T-helper 1 cell (primary cell): ENCODE measurements at places on chromosomes 12 and 14.

DNA sequence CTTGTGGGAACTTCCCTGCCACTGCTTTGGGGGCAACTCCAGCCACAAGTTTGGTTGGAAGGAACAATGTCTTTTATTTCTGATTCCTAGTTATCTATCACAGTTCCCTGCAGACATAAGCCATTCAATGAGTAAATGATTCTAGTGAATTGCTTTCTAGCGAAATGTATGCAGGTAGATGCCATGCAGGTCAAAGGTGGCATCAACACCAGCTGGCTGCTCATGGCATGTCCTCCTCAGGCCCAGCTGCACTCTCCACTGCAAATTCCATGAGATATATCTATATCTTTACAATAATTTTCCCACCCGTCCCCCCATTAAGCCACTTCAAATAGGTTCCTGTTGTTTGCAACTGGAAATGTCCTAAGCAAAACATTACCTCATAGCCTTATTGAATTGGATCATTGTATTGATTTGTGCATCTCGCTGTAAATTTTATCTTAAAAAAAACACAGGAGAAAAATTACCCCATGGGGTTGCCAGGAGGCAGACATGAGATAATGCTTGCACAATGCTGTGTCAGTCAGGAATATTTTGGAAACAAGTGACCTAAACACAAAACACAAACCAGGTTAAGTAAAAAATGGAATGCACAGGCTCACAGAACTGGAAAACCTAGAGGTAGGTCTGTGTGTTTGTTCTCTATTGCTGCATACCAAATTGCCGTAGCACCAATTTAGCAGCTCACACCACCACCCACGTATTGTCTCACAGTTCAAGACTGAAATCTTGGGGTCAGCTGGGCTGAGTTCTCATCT is 32.8 kb upstream of the TXNRD1 start:
- no peak for DNase-seq

DNA sequence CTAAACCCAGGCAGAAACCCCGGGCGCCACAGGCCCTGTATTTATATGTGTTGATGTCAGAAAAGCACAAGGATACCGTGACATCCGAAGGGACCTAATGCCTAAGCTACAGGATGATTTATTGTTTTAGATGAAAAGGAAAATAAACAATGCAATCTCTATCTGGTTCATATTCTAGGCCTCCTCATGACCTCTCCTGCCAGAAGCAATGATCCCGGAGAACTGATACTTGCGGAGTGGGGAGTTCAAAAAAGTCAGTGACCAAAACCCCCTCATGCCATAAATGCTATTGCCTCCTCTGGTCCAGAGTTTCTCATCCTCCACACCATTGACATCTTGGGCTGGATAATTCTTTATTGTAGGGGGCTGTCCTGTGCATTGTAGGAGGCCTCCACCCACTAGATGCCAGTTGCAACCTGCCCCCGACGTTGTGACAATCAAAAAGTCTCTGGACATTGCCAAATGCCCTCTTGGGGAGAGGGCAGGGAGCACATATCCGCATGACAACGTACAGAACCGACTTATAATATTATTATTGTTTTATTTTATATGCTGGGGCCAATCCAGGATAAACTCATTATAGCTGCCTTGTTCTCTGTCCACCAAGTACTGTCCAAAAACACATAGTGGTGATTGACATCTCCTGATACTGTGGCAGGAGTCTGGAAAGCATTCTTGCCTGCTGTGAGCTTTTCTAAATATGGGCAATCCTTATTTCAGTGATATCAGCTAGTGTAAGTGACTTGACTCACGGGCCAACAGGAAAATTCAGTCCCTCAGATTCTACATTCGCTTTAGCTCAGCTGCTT is 1.1 kb upstream of the CSRP2 start:
- DNase-seq: no peak

DNA sequence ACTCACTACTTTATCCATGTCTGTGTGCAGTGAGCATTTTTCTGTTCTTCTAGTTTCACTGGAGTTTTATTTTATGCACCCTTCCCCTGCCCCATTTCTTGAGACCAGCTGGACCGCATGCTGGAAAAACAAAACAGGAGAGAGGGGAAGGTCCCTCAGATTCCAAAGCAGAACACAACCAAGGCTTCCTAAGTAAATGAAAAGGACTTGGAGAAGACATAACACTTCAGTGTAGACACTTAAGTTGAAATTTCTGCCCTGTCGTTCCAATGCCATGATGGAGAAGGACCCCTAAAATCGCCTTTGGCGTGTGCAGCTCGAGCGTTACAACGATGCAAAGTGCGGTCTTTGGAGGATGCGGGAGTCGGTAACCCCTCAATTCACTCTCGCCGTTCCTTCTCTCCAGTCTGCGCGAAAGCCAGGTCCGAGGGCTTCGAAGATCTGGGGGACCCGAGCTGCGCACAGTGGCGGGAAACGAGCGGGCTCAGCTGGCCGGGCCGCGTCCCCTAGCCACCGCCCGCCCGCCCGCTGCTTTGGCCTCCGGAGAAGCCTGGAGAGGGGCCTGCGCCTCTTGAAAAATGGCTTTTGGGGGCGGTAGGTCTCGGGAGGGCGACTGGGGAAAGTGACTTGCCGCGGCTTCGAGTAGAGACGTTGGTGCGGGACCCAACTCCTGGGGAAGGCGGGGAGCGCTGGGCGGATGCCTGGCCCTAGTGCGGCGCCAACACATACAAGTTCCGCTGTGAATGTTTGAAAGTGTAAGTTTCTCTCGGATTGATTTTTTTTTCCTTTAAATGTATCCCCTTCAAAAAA is 11.2 kb upstream of the HOXC13 start:
- DNase-seq: no peak

GRCh38 chr14:51792809-51793208 is 67.6 kb upstream of the GNG2 start:
- DNase-seq: no peak

GRCh38 chr12:124849382-124849781 is 14.3 kb downstream of the SCARB1 start:
- no peak for DNase-seq

- DNase-seq: no peak
Observed at GRCh38 chr12:42859612-42860011, 270.1 kb upstream of the PRICKLE1 start.

GRCh38 chr12:105233041-105233905 is 2.7 kb downstream of the APPL2 start:
- DNase-seq: no peak
